ENCODE measurements at places on chromosomes 11 and 22.

DNA sequence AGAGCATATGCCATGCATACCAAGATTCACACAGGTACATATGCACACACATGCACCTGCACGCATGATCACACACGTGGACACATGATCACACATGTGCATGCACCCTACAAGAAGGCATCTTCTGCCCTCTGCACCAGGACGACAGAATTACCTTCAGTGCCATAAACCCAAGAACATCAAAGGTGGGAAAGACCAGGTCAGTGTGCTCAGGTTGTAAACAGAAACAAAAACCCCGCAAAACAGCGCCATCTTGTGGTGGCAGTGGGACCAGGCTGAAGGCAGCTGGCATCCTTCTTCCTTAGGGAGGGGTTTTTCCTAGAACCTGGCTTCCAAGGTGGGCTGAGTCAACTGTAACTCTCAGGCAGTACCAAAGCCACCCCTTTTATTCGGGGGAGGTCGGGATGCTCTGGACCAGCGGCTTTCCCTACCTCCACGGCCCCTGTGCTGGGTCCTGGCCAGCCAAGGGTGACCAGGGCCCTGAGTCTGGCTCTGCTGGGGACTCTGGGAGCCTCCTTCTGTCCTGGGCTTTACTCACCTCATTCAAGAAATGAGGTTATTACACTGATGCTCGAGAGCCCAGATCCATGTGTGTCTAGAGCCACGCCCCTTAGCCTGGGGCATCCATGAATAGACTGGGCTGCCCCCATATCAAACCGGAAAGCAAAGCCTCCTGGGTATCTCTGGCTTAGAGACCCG is 69.4 kb upstream of the FGF3 start:
- DNase-seq, result peak; percentile 73

DNA sequence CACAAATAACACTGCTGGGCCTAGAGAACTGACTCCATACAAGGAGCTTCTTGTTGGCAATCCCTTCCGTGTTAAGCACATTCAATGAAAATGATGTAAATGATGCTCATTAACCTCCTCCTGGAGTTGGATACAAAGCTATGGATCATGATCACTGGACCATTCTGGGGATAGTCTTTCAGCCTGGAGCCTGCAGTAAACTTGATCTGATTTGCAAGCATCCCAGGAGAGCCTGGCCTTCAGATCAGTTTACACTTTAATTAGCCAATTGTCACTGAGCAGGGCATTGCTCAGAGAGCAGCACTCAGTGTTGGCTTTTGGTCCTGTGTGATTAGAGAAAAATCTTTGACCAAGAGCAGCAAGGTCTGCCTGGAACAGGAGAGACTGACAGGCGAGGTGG is 45.6 kb downstream of the ARFGAP3 start:
- no peak for DNase-seq

GRCh38 chr11:123597859-123598258 is 56.6 kb downstream of the SCN3B start:
- DNase-seq, result no peak

- DNase-seq, result no peak
Measured at GRCh38 chr11:104078245-104078644, 41.8 kb downstream of the DDI1 start.

- no peak for DNase-seq
Measured at GRCh38 chr22:20179455-20180244, 28.8 kb upstream of the CCDC188 start.

DNA sequence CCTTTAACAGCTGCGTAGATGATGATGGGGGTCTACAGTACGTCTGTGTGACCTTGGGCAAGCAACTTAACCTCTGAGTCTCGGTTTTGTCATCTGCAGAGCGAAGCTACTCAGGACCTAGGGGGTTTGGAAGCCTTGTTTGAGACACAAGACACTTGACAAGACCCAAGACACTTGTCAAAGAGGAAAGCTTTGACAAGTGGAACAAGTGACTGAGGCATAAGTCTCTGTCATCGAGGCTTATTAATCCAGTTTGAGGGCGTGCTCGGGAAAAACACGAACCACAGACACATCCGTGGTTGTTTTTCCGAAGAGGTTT is 732 bp upstream of the PC start:
- DNase-seq, result no peak

DNA sequence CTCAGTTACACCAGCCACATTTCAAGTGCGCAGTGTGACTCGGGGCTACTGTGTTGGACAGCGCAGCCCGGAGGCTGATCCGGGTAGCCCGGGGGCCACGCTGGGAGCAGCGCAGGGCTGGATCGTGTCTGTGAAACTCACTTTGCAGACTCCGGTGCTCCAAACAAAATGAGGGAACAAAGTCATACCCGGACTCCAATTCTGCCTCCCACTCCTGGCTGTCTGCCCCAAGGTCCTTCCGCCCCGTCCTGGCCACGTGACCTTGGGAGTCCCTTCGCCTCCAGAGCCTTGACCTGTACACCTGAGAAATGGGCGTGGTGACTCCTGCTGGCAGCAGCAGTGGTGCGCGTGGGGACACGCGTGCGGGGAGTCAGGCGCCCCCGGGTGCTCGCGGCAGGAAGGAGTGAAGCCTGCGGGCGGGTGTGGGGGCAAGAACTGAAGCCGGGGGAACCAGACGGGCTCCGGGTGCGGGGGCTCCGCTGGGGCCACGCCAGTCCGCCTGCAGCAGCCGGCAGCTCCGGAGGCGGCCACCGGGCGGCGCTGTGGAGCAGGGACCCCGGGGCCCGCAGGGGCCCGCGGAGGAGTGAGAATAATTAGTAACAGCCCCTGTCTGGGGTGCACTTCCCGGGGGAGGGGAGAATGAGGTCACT is 42.4 kb downstream of the KCNJ4 start:
- peak; percentile 43 for DNase-seq

DNA sequence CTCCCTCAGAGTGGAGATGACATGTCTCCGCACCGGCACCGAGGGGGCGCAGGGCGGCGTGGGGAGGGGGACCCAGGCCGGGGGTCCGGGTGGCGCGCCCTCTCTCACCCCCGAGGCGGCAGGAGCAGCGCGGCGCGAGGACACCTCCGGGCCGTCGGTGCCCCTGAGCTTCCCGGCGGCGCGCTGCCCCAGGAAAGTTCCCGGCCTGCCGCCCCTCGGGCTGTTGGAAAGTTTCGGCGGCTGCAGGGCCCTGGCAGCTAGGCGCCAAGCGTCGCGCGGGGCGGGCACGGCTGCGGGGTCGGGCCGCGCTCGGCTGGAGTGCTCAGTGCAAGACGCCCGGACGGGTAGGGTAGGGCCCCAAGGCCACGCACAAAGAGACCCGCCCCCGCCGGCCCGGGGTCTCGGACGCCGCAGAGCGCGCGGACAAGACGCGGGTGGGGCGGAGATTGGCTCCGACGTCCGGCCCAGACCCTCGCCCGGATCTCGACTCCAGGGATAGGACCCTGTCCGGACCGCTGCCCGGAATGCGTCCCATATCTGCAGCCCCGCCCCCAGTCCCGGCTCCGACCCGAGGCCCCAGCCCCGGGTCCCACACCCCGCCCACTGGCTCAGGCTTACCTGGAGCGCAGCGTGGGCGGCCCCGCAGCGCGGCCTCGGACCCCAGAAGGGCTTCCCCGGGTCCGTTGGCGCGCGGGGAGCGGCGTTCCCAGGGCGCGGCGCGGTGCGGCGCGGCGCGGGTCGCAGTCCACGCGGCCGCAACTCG is 471 bp downstream of the ARVCF start:
- DNase-seq, result peak; percentile 62

DNA sequence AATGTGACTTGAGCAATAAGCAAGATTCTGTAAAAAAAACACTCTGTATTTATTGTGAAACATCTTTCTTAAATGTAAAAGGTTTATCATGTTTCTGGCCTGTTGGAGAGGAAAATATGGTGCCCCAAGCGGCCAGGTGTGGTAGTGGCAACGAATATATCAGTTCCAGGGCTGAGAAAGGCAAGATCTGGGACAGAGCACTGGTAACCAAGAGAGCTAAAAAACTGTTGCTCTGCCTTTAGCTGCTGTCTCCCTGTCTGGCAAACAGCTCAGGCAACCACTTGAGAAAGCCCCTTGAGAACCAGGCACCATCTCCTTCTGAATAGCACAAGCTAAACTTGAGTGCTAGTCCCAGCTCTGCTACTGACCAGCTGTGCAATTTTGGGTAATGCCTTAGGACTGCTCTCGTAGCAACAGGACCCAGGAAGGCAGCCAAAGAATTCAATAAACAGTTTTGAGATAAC is 129.9 kb downstream of the KCNC1 start:
- no peak for DNase-seq

DNA sequence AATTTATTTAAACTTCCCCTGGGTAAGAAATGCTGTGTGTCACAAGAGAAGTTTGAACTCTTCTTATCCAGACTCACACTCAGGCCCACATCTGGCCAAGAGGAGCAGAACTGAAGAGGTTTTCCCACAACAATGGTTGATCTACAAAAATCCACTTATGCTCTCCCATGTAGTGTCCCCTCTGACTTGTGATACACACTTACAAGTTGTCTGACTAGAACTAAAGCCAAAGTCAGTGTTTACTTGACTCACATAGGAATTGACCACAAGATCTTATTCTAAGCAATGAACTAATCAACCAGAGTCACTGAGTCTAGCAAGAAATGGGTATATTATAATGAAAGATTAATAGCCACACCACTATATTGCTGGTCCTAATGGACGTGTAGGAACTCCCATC is 133.0 kb downstream of the ATG16L2 start:
- no peak for DNase-seq

- DNase-seq, result no peak
Measured at GRCh38 chr11:61361237-61361740, 393 bp downstream of the CYB561A3 start.

GRCh38 chr22:43969021-43969878 is 14.0 kb downstream of the SAMM50 start:
- DNase-seq, result no peak

GRCh38 chr22:17339095-17339693 is 30.1 kb upstream of the CECR2 start:
- no peak for DNase-seq

GRCh38 chr11:63290285-63290684 is 46.9 kb upstream of the SLC22A25 start:
- no peak for DNase-seq

- DNase-seq, result no peak
Measured at GRCh38 chr22:35547987-35548721, 7.5 kb downstream of the RASD2 start.

GRCh38 chr11:33262011-33262645 is 4.9 kb downstream of the HIPK3 start:
- DNase-seq, result no peak

GRCh38 chr11:2088746-2089535 is 50.2 kb downstream of the IGF2 start:
- no peak for DNase-seq

GRCh38 chr11:57586711-57587245 is 10.7 kb upstream of the SERPING1 start:
- DNase-seq, result no peak

DNA sequence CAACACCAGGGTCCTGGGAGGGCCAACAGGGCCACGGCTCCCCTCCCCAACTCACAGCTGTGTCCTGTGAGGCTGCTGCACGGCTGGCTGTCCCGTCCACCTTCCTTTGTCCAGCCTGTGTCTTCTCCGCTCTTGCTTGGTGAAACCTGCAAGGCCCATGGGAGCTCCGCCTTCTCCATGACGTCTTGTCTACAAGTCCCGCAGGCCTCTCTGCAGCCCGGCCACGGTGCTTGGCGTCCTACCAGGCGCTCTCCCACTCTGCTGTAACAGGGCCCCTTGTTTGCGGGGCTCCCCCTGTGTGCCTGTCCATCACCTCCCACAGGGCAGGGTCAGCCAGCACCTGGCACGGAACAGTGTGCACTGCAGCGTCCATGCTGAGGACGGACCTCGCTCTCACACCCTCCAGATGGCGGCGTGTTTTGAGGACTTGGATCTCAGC is 866.8 kb downstream of the TBC1D22A start:
- no peak for DNase-seq

DNA sequence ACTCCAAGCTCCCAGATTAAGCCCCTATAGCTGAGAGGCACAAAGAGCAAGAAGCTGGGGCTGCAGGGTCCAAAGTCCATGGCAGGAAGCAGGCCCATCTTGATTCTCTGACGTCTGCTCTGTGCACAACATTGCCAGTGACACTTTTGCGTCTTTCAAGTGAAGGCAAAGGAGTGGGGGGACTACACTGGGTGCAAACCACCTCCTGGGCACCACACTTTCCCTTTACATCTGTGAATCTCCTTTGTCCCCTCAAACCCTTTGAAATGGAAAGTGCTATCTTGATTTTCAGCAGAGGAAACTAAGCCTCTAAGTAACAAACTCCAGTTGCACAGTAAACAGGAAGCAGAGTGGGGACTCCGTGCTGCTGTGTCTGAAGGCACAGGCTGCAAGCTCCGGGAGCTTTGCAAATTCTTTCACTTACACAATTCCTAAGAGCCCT is 428.0 kb downstream of the LARGE1 start:
- peak; percentile 11 for DNase-seq

DNA sequence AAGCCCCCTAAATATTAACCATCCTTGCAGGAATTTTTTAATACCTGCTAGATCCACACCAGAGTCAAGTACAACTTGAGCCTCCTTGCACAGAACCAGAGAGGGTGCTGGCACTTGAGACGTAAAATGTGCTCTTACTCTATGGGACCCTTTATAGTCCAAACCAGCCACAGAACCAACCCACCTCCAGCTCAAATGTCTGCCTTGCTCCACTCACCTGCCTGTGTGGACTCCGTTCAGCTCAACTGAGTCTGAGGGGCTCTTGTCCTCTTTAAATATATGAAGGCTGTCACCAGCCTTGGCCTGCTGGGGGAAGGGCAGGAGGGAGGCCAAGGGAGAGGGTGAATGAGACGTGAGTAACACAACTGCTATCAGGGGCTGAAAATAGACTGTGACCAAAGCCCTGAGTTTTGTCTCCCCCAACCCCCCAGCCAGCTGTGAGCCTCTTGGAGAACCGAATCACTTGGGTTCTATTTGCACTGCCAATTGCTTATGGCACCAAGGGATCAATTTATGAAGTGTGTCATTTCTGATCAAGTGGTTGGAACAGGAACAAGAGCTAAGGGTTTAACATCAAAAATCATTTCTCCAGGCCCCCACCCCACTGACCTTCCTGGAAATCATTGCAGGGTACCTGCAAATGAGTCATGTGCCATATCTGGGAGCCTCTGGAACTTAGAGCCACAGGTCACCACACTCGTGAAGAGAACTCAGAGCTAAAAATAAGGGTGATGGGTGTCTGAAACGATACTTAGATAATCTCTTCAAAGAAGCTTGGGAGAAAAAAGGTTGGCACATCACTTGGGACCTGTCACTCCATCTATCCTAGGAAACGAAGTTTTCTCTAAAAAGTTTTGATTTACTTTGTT is at the start of gene CSRP3:
TSS of gene CSRP3 (minus strand) at position 247 of the 869 bp plus-strand sequence. CDS start 9,535 bp downstream, outside the sequence.
- no peak for DNase-seq

- no peak for DNase-seq
Measured at GRCh38 chr22:40628354-40629042, 8.0 kb downstream of the MRTFA start.

GRCh38 chr11:116506263-116506825 is 266.4 kb downstream of the BUD13 start:
- DNase-seq, result no peak

All from B cell (primary cell).